ENCODE measurements at places on chromosomes 3 and 15.

- DNase-seq = no peak
Observed at GRCh38 chr15:53618461-53618860, 141.0 kb downstream of the WDR72 start.

DNA sequence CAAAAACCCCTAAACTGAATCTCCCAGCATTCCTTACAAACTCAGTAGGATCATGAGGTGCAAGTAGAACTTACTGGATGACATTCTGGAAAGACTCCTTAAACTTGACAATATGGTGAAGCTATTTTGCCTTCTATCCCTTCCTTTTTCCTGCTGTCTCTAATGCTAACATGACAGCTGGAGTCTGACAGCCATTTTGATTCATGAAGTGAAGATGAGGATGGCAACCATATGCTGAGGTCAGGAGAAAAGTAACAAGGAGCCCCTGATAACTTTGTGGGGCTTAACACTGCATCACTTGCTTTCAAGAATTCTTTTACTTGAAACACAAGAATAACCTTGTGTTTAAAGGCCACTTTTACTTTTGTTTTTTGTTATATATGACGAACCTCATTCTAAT is 15.0 kb upstream of the NEK10 start:
- no peak for DNase-seq

DNA sequence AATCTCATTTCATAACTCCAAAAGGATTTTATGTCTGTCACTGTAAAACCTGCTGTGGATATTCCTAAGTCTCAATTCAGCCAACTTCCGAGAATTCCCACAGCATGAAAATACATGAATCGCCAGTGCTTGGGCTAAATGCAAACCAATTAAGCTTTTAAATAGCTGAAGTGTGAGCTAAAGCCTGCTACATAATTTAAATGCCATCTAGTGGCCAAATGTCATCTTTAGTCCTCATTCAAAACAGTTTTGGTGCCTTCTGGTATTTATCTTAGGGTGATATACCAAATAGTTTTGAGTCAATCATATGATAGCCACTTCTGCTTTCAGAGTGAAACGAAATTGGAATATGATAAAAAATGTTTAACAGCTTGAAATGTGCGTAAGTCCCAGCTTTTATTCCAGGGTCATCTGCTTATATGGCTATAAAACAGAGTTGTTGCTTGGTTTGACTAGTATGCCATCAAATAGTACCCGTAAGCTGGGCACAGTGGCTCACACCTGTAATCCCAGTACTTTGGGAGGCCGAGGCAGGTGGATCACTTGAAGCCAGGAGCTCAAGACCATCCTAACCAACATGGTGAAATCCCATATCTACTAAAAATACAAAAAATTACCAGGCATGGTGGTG is 41.8 kb upstream of the CCNL1 start:
- DNase-seq = no peak

DNA sequence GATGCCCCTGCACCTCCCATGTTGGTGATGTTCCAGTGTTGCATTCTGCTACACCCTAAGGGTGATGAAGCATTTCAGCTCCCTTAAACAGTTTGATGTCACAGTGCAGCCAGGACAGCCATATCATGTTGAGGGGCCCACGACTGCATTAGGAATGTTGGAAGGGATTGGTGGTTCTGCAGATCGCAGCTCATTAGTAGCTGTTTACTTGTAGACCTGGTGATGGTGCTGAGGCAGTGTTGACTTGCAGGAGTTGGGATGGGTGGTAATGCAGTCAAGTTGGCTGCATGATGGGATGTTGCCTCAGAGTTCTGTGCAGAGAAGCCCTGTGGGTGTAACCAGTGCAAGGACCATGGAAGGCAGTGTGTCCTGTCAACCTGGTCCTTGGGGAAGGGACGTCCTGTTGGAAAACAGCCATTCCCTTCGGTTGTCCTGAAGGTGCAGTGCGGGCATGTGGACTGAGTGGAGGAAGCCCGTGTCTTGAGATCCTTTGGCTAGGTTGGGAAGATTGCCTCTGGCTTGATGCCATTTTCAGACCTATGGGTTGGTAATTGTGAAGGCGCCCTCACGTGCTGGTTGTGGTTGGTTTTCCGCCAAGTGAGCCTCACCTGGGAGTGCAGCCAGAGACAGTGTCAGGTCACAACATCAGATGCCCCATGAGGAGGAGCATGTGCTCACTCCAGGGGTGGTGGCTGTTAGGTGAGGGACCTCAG is 100.7 kb downstream of the SNRPN start:
- DNase-seq = no peak

DNA sequence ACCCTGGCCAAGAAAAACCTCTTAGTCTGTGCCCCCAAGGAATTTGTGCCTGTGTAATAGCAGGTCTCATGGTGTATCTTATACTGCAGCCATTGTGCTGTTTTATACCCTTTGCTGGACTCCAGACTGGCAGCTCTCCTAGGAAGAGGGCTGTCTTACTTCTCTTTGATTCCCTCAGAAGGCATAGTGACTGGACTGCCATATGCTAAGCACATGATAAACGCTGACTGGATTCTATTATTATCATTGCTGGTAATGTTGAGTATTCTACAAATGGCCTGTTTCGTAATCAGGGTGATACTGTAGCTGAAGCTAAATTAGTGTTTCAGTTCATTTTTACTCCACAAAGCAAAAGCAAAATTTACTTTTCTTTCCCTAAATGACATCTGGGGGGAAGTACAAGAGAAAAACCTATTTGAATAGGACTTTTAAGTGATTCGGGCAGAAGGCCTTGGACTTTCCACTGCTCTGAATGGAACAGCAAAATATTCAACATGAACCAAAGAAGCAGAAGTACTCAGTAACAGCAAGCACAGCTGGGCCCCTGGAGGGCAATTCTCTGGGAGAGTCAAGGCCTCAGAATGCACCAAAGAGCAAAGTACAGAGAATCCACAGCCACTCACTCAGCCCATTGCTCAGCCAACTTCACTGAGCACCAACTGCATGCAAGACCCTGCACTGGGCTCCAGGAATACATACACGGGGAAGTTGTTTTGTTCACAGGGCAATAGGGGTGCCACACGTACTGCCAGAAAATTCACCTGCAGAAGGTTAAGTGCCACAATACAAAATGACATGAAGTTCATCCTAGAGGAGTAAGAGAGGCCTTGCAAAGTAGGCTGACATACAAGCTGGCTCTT is 7.9 kb upstream of the BCL2A1 start:
- DNase-seq = no peak

- no peak for DNase-seq
Observed at GRCh38 chr3:115350606-115351005, 203.5 kb upstream of the ZBTB20 start.

GRCh38 chr3:46321461-46322104 is 32.3 kb upstream of the CCR2 start:
- DNase-seq = no peak

GRCh38 chr3:112860898-112861297 is 14.2 kb upstream of the CD200R1L start:
- DNase-seq = no peak

DNA sequence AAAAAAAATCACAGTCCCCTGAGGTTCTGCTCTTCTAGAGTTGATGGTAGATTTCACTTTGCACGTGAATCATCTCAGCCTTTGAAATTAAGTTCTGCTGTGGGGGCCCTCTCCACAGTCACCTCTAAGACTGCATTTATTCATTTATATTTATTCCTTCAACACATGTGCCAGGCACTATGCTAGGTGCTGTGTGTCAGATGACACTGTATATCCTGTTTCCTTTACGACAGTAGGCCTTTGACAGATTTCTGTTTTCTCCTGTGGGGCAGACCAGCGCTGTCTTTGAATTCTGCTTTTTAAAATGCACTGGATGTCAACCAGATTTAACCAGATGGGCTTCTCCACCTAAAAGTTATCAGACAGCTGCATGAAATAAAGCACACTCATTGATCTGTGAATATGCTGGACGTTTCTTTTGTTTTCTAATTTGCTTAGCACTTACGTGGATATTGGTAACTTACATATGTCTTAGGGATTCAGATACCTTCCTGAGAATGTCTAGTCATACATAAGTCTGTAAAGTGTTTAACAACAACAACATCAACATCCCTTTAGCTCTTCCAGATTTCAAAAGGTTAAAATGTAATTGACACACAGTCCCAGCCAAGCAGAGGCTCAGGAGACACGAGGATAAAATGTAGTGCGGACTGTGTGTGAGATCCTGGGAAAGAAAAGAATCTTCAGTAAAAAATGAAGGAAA is 525.5 kb upstream of the MCTP2 start:
- no peak for DNase-seq

- no peak for DNase-seq
Observed at GRCh38 chr3:59867185-59868002, 817.6 kb upstream of the CFAP20DC start.

DNA sequence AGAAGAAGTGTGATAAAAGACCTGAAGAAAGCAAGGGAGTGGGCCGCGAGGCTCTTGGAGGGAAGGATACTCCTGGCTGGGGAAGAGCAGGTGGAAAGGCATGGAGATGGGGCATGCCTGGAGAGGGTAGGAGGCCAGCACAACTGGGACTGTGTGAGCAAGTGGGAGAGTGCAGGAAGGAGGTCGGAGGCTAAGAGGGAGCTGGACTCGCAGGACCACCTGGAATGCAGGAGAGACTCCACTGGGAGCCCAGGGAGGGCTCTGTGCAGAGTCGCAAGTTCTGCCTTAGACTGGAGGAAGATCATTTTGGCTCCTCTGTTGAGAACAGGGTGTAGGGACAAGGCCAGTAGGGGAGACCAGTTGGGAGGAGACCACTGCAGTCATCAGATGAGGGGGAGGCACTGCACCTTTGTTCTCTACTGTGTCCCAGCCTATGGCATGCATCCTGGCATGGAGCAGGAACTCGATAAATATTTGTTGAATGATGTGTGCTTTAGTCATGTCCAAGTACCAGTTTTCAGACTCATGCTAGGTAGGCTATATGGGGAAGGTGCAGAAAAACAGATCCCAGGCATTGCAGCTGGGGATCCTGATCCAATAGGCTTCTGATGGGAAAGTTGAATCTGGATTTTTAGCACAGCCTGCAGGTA is 13.7 kb downstream of the FAM107A start:
- DNase-seq = peak; percentile 30

GRCh38 chr3:17390785-17391184 is 351.6 kb downstream of the TBC1D5 start:
- DNase-seq = no peak

DNA sequence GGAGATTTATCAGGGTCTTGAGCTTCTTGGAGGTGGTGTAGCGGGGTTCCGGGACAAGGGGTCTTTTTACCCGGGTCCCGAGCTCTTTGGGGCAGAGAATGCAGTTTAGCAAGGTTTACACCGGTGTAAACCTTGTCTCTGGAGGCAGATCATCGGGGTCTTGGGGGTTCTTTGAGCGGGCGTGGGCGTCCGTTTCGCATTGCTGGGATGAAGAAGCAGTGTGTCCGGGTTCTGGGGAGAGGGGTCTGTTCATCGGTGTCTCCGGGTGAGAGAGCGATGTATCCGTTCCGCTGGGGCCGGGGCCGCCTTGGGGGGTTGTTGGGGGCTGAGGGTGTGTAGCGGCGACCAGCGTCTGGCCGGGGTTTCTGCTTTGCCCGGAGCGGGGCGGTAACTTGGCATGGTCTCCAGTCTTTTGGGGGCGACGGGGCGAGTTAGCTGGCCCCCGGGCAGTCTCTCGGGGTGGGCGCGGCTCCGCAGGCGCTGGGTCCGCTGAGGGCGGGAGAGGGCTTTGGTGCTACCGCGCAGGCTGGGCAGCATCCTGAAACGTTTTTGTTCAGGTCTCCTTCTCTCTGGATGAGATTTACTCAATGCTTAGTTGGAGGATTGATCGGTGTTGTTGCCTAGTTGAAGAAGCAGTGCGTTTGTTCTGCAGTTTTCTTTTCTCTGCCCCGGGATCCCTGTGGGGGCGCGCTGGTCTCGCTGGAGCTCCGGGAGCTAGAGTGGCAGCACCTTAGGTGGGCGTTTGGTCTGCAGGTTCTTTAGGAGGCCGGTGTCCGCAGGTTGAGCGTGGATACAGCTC is 843 bp downstream of the GLCE start:
- DNase-seq = peak; percentile 67

- DNase-seq = no peak
Observed at GRCh38 chr15:69615736-69616135, 163.1 kb downstream of the RPLP1 start.

DNA sequence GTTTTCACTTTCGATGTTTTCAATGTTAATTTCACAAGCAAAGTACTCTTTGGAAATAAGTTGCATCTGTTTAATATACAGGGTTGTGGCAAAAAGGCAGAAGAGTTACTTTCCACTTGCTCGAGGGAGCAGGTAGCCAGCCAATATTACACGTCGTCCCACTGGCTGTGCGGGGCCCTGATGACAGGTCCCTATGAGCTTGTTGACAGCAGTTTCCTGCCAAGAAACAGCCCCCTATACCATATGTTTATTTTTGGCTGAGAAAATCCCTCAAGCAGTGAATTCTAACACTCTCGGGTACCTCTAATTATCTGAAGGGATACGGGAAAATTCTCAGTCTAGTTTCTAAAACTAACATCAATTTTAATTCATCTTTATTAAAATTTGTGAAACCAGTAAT is 116.8 kb upstream of the SGO1 start:
- DNase-seq = no peak

DNA sequence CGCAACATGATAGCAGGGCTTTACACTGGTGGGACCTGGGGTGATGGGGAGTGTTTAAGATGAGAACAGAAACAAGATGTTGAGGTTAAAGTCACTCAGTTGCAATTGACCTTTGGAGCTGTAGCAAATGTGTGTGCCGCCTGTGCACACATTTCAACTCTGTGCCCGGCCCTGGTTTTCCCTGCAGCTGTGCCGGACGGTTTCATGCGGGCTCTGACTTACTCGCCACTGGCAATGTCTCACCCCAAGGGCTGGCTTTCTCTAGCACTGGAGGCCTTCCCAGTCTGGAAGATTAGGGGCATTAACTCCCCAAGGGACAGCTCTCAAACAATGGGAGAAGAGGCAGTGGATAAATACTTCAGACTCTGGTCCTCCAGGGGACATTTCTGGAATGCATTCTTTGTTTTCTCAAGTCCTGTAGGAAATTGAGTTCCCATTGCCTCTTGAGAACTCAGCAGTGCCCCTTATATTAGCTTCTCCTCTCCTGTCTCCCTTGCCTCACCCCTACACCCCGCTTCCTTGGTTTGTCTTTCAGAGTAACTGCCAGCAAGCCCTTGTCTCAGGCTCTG is 152.5 kb downstream of the EDEM1 start:
- no peak for DNase-seq

DNA sequence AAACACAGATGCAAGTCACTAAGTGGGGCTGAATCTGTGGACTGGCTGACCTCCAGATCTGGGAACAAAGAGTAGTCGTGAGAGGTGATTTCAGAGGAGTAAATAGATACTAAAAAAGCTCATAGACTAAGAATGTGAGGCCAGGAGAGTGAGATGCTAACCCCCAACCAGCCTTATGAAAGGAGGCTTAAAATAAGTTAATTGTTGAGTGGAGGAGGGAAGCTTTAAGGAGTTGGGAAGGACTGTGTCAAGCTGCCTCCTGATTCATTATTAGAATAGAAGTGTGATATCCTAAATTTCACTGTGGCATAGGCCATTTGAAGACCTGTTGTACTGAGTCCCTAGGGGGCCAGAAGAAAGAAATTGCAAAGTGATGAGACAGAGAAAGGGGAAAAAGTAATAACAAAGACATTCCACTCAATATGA is 107.6 kb downstream of the RBPMS2 start:
- no peak for DNase-seq

DNA sequence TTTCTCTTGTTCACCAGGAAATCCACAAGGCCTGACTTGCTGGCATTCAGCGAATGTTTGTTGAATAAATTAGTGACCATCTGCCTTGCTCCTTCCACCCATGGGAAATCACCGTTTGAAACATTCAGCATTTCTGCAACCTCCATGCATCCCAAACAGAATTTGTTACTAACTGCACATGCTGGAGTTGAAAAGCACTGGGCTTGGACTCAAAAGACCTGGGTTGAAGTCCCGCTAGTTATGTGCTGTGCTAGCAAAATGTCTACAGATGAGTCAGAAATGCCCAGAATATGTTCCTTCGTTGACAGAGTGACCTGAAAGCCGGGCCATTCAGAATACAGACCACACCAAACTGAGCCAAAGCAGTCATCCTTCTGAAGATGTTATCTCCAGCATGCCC is 144.6 kb downstream of the ALDH1A2 start:
- no peak for DNase-seq

All from activated effector memory CD4-positive, alpha-beta T cell treated with anti-CD3 and anti-CD28 coated beads, Interleukin-2, amount 50 U/mL, for 16 hours (primary cell).